SW 1271 (cell line): ENCODE measurements at places on chromosomes 7 and 10.

GRCh38 chr7:12601302-12601869 lies 30.9 kb downstream of the SCIN start:
- no peak for DNase-seq

- no peak for DNase-seq
Observed at GRCh38 chr10:50636618-50637579, 13.1 kb upstream of the SGMS1 start.

- DNase-seq, result no peak
Observed at GRCh38 chr10:1281405-1281782, 225.2 kb downstream of the WDR37 start.

GRCh38 chr10:79097021-79097872 lies 28.5 kb downstream of the ZMIZ1 start:
- no peak for DNase-seq

GRCh38 chr7:9201928-9202327 lies 768.5 kb downstream of the NXPH1 start:
- DNase-seq, result no peak

DNA sequence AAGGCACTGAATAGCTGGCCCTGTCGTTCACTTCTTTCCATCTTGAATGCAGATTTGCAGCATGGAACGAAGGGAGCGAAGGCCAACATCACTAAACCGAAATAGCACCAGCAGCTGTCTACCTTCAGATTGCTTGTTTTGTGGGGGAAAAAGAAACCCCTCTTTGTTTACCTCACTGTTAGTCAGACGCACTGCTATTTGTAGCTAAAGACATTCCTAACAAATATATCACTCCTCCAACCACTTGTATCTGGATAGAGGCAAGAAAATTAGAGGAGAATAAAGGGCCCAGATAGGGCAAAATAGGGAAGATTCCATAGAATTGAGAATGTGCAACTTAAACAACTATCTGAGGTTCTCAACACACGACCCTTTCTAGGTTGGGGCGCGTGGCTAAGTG lies 26.5 kb downstream of the ANK3 start:
- no peak for DNase-seq

DNA sequence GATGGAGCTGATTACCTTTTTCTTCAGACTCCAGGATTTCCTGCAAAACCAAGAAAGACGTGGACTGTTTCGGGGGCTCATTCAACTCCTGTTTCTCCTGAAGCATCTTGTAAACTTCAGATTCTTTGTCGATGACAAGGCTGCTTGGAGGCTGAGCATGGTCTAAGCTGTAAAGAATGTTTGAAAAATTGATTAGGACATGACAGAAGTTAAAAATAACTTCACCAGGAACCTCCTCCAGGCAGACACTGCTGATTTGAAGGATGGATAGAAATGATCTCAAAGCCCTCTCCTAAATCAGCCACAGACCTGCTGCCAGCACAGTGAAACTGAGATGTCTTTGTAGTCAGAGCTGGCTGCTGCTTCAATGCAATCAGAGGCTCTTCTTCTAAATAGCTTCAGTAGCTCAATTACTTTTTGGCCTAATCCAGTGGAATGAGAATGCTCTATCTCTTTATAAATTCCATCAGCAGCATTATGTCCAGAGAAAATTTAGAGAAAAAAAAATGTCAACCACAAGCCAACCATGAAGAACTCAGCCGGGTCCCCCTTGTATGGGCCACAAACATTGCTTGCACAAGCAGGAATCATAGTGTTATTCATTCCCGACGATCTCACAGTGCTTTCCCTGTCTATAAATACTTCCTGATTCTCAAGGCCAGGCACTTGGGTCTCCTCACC lies 43.5 kb downstream of the PDLIM1 start:
- DNase-seq, result no peak

- DNase-seq, result no peak
Observed at GRCh38 chr7:67821116-67821515, 824.5 kb downstream of the TYW1 start.

DNA sequence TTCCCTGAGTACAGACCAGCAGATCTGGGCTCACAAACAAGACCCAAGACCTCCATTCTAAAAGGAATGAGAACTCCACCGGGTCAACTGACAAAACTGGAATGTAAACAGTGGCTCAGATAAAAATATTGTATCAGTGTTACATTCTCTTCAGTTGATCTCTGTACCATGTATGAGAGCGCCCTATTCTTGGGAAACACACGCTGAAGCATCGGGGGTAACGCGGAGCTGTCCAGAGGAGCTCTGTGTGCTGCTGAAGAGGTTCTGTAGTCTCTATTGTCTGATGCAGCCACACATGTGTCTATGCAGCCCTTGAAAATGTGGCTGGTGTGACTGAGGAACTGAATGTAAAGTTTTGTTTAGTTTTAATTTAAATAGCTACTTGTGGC lies 39.7 kb downstream of the HIPK2 start:
- DNase-seq, result no peak

GRCh38 chr10:131001438-131001837 lies 310.1 kb downstream of the TCERG1L start:
- no peak for DNase-seq

DNA sequence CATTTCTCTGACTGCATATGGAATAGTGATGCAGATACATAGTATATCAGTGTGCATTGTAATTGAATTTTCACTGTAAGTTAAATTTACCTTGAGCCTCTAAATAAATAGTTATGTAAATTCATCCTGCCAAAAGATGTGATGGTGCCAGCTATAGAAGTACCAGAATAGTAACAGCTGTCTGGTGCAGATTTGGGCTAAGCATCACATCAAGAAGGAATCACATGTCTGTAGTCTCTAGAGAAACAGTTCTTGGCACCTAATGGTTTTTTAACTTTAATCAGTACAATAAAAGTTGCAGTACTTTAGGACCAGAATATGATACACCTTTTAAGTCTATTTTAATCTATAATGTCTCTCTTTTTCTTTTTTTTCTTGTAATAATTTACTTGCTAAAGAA lies 17.4 kb downstream of the PLEKHA1 start:
- DNase-seq, result no peak

GRCh38 chr10:93245779-93246178 lies 172.1 kb downstream of the CYP26A1 start:
- no peak for DNase-seq

DNA sequence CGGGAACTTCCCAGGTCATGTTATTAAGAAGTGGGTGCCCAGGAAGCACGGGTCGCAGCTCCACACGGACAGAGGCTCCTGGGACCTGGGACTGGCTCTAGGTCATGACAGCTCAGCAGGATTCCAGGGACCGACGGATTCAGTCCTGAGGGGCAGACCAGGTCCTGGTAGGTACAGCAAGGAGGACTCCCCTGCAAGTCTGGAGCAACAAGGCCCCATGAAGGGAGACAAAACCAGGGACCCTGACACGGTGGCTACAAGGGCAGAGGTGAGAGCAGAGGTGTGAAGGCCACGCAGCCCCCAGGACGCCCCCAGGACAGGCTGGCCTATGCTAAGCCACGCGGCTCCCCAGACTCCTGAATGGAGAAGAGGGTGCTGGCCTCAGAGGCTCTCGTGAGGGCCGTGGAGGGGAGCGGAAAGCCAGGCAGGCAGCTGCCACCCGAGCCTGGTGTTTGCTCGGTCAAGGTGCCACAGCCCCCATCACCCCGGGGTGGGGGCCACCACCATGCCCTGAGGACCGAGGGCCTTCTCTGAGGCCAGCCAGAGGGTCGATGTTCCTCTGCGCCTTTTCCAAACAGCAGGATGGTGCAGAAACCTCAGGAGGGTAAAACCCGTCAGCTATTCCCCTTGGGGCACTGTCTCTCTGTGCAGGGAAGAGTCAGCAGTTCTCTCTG lies 348.9 kb downstream of the PTPRN2 start:
- DNase-seq, result no peak

- DNase-seq, result no peak
Observed at GRCh38 chr10:112374724-112375541, 1.0 kb downstream of the ACSL5 start.

DNA sequence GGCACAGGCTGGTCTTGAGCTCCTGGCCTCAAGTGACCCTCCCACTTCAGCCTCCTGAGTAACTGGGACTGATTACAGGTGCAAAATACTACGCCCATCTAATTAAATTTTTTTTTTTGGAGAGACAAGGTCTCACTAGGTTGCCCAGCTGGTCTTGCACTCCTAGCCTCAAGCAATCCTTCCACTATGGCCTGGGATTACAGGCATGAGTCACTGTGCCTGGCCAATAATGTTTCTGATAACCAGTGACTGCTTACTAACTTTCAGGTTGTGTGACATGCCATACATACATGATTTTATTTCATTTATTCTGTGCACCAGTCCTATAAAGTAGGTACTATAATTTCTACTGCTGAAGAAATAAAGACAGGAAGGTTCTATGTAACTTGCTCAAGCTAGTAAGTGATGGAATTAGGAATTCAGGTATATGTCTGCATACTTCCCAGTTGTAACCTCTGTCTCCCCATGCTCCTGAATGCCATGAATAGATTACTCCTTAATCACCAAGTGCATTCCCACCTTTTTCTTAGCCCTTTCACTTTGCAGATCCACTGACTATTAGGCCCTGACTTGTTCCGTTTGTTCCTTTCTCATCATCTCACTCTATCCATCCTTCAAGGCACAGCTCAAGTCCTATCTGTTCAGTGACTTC lies 28.1 kb downstream of the MCU start:
- DNase-seq, result peak; percentile 13

- DNase-seq, result no peak
Observed at GRCh38 chr7:82347808-82348207, 95.8 kb downstream of the CACNA2D1 start.

GRCh38 chr7:7426676-7427075 lies 109.0 kb downstream of the COL28A1 start:
- no peak for DNase-seq

GRCh38 chr7:130384371-130384801 lies 4.1 kb downstream of the CPA1 start:
- no peak for DNase-seq

GRCh38 chr7:30918676-30919075 lies 7.0 kb downstream of the AQP1 start:
- no peak for DNase-seq

- DNase-seq, result no peak
Observed at GRCh38 chr10:130747356-130747755, 564.2 kb downstream of the TCERG1L start.

DNA sequence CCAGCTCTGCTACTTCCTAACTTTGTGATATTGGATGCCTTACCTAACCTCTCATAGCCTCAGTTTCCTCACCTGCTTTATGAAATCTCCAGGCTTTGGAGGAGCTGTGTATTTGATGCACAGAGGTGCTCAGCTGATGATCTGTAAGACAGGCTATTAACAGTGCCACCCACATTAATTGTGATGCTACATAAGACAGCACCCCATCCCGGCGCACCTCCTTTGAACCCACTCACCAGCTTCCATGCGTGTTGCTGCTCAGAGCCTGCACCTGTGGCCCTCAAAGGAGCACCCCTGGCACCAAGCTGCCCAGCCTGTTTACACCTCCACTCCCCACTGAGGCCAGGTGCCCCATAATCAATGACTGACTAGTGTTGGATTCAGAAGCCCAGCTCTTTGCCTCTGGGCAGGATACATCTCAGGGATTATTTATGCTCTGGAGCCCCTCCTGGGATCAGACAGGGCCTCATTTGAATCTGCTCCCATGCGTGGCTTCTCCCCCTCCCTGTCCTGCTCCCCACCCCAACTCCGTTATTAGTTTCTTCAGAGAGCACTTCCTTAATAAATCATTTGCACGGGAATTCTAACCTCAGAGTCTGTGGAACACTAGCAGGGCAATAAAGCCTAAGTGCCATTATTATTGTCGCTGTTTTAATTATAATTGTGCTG lies 87.7 kb downstream of the GFRA1 start:
- DNase-seq, result no peak

DNA sequence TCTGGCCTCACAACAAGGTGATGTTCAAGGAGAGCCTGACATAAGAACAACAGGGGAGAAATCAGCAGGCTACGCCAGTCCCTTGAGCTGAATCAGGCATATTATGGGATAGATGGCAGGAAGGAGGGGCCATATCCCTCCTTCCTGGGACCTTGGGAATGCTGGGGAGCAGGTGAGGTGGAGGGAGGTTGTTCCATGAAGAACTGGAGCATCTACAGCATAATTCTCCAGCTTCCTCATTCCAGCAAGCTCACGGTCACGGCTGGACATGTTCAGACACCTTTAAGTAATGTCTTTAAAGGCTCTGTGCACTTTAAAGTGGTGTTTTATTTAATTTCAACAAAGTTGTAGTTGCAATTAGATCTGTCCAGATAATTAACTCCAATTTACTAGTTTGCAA lies 780.5 kb downstream of the TYW1 start:
- no peak for DNase-seq

DNA sequence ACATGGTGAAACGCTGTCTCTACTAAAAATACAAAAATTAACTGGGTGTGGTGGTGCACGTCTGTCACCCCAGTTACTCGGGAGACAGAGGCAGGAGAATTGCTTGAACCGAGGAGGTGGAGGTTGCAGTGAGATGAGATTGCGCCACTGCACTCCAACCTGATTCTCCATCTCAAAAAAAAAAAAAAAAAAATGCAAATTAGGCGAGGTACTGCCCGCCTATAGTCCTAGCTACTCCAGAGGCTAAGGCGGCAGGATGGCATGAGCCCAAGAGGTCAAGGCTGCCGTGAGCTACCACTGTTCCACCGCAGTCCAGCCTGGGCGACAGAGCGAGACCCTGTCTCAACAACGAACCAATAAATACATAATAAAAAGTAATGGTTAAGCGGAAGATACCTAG lies 1.1 kb upstream of the EIF4H start:
- no peak for DNase-seq

- DNase-seq, result no peak
Observed at GRCh38 chr7:11818281-11818680, 13.7 kb downstream of the THSD7A start.

- DNase-seq, result no peak
Observed at GRCh38 chr7:104299323-104299722, 29.1 kb upstream of the LHFPL3 start.

DNA sequence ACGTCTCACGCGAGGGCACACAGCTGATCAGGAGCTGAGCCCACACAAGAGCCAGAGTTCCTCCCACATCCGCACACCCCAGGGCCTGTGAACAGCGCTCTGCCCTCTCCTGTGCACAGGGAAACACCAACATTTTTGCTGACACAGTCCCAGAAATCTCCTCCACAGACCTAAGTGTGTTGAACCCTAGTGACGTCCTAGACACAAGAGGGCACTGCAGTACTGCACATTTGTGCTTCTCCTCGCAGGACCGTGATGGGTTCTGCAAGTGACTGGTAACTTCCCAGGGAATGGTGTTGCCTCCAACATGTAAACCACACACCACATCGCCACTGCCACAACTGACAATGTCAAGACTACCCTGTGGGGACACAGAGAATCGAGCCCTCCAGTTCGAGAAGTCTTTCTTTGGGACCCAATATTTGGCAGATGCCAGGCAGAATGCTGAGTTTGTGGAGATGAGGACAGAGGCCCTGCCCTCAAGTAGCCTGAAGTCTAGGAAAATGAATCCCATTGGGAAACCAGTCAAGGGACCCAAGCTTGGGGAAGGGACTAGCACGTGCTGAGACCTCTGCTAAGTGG lies 170.3 kb downstream of the PAXIP1 start:
- DNase-seq, result no peak

DNA sequence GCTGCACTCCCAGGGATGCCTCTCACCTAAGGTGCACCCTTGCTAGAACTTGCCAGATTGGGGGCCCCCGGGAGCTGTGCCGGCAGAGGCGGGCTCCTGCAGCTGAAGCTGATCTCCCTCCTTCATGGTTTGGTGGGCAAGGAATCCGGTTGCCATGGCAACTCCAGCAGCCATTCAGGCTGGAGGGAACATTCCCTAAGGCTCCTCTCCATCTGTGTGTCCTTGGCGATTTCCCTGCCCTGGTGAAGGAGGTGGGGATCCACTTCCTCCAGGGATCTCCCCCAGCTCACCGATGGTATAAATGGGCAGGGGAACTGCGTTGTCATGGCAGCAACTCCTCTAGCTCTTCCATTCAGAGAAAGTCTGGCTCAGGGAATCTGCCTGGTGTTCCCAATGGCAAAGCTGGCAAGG lies 49.6 kb upstream of the GPR158 start:
- no peak for DNase-seq
